ENCODE measurements at places on chromosomes 6 and 20.

DNA sequence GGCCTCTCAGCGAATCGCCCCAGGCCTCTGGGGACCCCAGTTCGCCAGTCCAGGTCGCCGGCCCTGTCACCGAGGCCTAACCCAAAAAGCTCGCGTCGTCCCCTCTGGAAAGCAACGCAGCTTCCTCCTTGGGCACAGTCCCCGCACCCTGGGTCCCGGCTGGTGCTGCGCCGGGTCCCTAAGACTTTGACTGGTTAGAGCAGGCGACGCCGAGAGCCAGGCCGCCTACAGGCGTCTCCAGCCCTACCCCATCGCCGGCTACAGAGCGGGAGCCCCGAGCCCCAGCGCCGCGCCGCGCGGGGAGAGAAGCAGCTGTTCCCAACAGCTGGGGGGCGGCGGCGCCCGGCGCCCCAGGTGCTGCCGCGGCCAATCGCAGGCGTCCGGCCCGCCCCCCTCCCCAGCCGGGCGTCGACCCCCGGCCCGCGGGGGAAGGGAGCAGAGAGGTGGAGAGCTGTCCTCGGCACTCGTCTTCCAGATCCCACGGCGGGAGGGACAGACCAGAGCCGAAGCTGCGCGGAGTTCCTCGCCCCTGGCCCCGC lies 540 bp upstream of the RBM24 start:
- no peak for DNase-seq

GRCh38 chr6:149482545-149483333 lies 2.1 kb downstream of the ZC3H12D start:
- DNase-seq, result no peak

GRCh38 chr6:75604294-75604693 lies 2.6 kb downstream of the SENP6 start:
- no peak for DNase-seq

- no peak for DNase-seq
These were observed 657 bp downstream of the ZHX3 start for GRCh38 chr20:41316602-41317545.

DNA sequence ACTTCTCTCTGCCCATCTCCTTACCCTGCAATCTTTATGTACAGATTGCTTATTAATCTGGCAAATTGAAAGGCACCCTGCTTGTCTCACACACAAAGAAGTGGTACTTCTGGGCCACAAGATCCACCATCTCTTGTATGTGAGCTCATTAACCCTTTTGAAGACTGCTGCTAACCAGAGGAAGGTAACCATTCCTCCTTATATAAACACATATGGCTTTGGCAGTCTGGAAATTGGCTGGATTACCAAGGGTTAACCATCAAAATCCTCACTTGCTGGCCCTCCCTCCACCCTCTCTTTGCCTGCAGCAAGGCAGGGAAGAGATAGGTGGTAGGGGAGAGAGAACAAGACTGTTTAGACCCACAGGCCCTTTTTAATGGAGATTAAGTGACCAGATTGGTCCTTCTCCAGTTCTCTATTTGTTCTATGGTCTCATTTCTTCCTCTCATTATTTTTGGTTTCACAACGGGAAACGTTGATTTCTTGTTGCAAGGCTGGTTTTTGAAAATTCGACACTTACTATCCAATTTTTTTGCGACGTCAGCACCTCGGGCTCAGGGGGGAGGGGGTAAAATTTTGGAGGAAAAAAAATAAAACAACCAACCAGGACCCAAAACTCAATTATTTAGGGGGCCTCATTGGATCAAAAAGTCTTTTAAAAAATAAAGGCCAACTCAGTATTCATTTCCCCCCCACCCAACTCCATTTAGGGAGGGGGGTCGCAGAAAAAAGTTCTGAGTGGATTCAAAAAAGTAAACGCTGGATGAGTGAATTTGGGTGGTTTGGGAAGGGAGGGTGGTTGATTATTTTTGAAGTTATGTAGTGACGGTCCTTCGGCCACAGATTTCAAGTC lies 859 bp downstream of the PPP1R10 start:
- DNase-seq, result no peak

GRCh38 chr6:12782136-12782535 lies 65.6 kb downstream of the PHACTR1 start:
- no peak for DNase-seq

DNA sequence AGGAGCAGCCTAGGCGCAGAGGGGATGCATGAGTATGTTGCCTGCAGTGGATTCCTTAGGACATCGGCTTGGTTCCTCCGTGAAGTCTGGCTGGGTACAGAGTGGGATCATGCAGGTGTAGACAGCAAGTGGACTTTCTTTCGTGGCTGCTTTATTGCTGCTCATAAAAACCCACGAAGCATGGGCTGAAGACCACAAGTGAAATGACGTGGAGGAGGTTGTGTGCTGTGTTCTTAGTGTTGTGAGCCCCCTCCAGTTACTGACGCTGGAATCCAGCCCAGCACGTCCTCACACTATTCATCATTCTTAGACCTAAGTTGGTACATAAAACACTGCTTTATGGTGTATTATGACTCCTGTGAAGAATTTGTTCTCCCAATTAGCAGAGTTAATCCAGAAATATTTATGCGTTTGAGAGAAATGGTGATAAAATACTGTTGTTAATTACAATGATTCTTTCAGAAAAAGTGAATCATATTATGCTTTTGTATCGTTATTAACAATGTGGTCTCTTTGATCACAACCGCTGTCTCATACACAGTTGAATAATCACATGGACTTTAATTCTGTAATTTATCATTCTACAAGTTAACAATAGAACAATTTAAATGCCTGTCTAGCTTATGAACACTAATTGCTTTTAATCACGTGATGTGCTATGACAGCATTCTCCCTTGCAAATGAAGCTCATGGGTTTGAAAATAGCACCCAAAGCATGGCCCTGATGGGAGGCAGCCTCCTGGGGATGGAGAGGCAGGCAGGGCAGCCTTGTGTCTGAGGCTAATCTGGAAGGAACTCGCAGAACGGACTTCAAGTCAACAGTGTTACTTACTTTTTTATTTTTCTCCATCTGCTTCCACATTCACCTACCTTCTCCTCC lies 233.9 kb upstream of the SYNDIG1 start:
- no peak for DNase-seq

GRCh38 chr20:17662333-17663039 lies 19.6 kb downstream of the RRBP1 start:
- no peak for DNase-seq

- no peak for DNase-seq
These were observed 24.1 kb upstream of the PI16 start for GRCh38 chr6:36930483-36930882.

All from HFF-Myc (cell line).